ENCODE measurements at places on chromosomes 7 and 10. TPM values are rescaled to one million over a fixed set of nuclear protein-coding genes. Genes with fewer than 3 reads are reported as not detected.
A peak's percentile ranks its signal among the peaks of the same experiment; 100 is the strongest.

- DNase-seq: no peak
These were observed 145.6 kb downstream of the ZNF248 start for GRCh38 chr10:37711617-37712488.

- no peak for DNase-seq
These were observed 43.5 kb downstream of the KMT2C start for GRCh38 chr7:152392254-152392653.

DNA sequence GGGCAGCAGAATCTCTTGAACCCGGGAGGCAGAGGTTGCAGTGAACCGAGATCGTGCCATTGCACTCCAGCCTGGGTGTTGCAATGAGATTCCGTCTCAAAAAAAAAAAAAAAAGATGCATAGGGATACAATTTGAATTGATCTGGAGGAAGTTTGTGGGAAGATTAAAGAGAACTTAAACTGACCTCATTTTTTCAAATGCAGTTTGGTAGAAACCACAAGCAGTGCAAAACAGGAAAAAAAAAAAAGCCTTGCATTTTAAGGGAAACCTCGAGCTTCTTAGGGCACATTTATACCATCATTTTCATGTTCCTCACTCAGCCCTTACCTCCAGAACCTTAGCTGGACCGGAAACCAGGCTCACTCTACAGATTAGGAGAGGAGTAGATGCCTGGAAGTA, 2.8 kb downstream of the KCTD7 start:
- peak; percentile 22 for DNase-seq

GRCh38 chr7:55513868-55514267, 58.4 kb downstream of the VOPP1 start:
- no peak for DNase-seq

DNA sequence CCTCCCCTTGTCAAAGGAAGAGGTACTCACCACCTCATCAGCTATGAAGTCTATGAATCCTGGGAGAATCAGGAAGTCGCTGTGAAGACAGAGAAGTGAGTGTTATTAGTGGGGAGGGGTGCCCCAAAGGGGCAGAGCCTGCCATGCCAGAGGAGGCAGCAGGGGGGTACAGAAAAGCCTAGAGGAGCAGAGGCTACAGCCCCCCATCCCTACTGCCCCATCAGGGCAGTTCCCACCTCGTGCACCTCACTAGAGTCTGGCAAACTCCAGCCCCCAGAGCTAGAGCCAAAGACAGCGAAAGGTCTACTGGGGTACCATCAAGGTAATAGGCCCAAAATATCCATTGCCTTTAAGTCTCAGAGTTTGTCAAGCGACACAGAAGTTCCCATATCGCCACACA, 6.1 kb downstream of the IMPDH1 start:
- DNase-seq: no peak

DNA sequence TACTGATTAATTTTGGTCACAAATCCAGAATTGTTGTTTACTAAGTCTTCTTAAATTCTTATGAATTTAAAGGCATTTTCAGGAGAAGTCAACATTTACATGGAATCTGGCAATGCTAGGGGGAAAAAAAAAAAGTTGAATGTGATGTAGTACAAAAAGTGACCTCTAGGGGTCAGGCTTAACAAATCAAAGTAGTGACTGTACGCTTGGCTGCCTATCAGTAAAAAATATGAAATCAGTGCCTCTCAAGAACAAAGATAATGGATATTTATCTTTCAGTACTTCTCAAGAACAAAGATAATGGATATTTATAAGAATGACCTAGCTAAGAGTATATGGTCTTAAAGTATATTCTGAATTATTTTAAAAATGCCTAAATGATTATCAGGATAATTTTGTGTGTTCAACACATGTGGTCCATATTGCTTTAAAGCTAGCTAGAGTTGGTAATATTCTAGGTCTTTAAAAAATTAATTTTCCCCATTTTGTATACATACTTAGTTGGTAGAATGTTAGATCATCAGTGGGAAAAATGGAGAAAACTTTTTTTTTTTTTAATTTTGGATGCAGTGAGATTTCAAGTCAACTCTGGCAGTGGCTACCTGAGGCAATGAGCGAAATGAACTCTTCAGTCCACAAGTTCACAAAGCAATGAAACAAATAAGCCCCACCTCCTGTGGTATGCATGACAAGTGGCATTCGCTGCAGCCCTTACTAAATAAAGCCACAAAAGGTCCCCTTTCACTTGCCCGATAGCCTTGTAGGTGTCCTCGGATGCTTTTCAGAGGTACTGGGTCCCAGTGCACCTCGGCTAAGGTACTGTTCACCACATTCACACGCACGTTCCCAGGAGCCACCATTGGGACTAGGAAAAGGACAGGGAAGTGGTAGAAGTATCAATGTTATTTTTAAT, 51.2 kb upstream of the LAMB4 start:
- peak; percentile 68 for DNase-seq

DNA sequence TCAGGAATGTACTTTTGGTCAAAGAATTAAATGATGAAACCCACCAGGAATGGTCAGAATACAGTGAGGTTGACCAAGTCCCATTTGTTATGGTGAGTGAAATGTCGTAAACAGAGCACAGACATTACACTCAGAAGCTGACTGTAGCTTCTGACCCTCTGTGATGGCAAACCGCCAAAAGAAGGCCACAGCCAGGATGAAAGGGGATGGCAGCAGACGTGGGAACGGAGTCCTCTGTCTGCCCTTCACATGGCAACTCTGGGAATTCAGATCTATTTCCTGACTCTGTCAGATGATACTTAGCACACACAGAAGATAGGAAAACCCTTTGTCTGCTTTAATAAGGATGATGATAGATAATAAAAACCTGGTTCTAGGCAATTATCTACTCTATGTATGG, 757.1 kb downstream of the SORCS3 start:
- no peak for DNase-seq

DNA sequence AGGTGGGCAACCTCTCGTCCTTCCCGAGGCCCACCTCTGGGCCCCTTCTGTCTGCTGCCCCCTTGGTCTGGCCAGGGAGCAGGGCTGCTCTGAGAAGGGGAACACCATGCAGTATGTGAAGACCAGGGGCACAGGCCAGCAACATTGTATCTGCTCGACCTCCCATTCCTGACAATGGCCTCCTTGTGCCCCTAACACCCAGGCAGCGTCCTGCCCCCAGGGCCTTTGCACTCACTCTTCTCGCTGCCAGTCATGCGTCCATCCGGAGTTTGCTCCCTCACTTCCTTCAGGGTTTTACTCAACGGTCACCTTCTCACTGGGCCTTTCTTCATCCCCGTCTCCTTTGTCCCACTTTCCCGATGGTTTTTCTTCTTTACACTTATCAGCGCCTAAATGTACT, 232.9 kb upstream of the GRB10 start:
- DNase-seq: no peak

- DNase-seq: no peak
These were observed 37.4 kb downstream of the AMZ1 start for GRCh38 chr7:2725178-2726105.

- DNase-seq: no peak
These were observed 122.5 kb downstream of the TMEM26 start for GRCh38 chr10:61330669-61331068.

DNA sequence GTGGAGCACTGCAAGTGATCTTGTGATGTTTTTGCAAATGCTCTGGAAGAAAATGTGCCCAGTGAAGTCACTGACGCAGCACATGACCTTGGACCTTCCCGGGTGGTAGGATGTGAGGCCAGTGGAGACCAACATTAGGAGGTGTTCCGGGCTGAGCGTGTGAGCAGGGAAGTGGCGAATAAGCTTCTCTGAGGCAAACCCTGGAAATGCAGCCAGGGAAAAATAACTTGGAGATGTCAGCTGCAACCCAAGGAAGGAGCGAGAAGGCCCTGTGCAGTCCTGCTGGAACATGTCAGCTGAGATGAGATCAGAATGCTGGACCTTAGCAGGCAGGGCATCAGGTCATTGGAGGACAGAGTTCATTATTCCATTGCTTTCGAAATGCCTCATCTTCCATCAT, 18.6 kb upstream of the SDK1 start:
- peak; percentile 75 for DNase-seq

- DNase-seq: no peak
These were observed 29.5 kb upstream of the EBF3 start for GRCh38 chr10:129993621-129994020.

DNA sequence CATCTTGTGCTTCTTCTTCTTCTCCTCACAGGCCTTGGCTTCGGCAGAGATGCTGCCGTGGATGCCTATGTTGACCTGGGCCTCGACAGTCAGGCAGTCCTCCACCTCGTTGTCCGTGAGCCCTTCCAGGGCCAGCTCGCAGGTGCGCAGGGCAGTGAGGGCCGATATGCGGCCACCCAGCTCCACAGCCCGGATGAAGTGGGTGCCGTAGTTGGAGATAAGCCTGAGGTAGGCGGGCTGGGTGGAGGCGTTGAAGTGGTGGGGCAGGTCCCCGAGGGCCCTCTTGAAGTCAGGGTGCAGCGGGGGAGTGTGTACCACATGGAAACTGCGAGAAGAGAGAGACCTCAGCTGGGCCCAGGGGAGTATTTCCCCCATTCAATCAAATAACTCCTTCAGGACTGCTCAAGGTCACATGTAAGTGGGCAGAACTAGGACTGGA, 3.7 kb downstream of the PRF1 start:
- DNase-seq: no peak

- DNase-seq: peak; percentile 32
These were observed 4.0 kb upstream of the AQP1 start for GRCh38 chr7:30907527-30908267.

DNA sequence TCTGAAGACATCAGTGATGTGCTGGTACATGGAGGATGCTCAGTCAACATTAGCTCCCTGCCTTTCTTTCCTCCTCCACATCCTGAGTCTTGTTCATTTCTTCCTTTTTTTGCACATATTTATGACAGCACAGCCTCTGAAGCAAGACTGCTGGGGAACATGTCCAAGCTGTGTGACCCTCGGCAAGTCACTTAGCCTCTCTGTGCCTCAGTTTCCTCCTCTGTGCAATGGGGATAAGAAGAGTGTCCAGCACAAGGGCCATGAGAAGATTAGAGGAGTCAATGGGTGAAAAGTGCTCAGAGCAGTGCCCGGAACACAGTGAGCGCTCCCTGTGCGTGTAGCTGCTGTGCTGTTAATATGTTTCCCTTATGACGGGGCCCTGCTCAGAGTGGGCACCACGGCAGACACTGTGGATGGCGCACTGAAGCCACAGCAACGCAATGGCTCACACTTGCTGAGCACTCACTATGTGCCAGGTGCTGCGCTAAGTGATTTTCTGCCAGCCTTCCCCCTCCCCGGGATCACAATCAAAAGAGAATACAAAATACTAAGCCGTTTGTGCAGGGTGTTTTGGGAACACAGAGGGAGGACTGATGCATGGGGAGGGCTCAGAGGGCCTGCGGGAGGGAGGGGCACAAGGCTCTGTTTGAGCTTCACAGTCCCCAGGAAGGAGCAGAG, 28.7 kb downstream of the ZCCHC24 start:
- no peak for DNase-seq

GRCh38 chr10:66836057-66836456, 89.8 kb upstream of the LRRTM3 start:
- peak; percentile 34 for DNase-seq

GRCh38 chr10:80552151-80552646, 14.5 kb downstream of the SH2D4B start:
- no peak for DNase-seq

GRCh38 chr7:115734641-115735040, 295.9 kb downstream of the TFEC start:
- DNase-seq: no peak

- DNase-seq: no peak
These were observed 20.4 kb upstream of the HIPK2 start for GRCh38 chr7:139798221-139798620.

DNA sequence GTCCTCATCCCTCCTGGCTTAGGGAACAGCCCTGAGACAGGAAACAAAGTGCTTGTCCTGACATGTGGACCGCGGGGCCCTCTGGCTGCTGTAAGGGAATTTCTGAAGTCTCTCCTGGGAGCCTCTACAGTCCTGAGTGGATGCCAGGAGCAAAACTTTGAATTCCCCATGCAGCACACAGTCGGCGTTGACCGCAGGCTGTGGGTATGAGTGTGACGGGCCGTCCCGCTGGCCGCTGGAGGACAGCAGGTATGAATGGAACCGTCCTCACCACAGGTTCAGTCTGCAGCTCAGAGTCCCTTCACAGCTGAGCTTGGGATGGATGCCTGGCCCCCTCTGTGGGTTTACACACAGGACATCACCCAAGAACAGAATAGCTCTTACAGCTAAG, 94.9 kb downstream of the GPR26 start:
- DNase-seq: no peak

- peak; percentile 68 for DNase-seq
These were observed 12.6 kb downstream of the KLLN start for GRCh38 chr10:87850742-87851205.

DNA sequence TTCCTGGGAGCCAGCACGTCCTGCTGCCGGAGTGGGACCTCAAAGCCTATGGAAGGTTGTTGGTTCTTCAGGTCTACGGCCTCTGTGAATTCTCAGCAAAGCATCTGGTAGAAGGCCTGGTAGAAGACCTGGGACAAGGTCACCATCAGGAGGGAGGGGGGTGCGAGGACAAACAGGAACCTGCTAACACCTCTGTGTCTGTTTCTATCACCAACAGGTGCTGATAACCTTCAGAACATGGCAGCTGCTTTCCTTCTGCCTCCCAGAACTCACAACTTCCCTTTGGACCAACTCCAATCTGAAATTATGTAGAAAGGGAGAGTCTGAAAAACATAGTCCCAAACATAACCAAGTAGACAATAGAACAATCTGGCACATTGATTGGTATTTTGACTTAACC, 8.3 kb upstream of the MET start:
- DNase-seq: no peak

- DNase-seq: no peak
These were observed 100.9 kb downstream of the PDGFA start for GRCh38 chr7:418636-419280.

C10orf67 gene
- under 0.01 TPM for total RNA-seq

AOAH gene
- total RNA-seq: not detected

TDRD1 gene
- 0.64 TPM for total RNA-seq

TBX20 gene
- total RNA-seq: 1.3 TPM

MINDY4 gene
- 11.0 TPM for total RNA-seq

FANK1 gene
- total RNA-seq: 2.9 TPM

NPTX2 gene
- 0.43 TPM for total RNA-seq

ZNF37A gene
- total RNA-seq: 10.0 TPM

AGR2 gene
- total RNA-seq: not detected

CDHR1 gene
- total RNA-seq: 0.43 TPM

GIMAP2 gene
- 2.6 TPM for total RNA-seq

ZNF853 gene
- 0.32 TPM for total RNA-seq

POM121L12 gene
- not detected for total RNA-seq

GHRHR gene
- not detected for total RNA-seq

ALOX5 gene
- total RNA-seq: not detected

CACNA2D1 gene
- 63.8 TPM for total RNA-seq

TMEM26 gene
- 6.4 TPM for total RNA-seq

Measured in fibroblast of villous mesenchyme (primary cell).